ENCODE measurements at places on chromosomes 13 and 19. TPM values are rescaled to one million over a fixed set of nuclear protein-coding genes. Genes with fewer than 3 reads are reported as not detected.

- no peak for ATAC-seq
Measured at GRCh38 chr13:30802501-30802900, 67.2 kb downstream of the ALOX5AP start.

DNA sequence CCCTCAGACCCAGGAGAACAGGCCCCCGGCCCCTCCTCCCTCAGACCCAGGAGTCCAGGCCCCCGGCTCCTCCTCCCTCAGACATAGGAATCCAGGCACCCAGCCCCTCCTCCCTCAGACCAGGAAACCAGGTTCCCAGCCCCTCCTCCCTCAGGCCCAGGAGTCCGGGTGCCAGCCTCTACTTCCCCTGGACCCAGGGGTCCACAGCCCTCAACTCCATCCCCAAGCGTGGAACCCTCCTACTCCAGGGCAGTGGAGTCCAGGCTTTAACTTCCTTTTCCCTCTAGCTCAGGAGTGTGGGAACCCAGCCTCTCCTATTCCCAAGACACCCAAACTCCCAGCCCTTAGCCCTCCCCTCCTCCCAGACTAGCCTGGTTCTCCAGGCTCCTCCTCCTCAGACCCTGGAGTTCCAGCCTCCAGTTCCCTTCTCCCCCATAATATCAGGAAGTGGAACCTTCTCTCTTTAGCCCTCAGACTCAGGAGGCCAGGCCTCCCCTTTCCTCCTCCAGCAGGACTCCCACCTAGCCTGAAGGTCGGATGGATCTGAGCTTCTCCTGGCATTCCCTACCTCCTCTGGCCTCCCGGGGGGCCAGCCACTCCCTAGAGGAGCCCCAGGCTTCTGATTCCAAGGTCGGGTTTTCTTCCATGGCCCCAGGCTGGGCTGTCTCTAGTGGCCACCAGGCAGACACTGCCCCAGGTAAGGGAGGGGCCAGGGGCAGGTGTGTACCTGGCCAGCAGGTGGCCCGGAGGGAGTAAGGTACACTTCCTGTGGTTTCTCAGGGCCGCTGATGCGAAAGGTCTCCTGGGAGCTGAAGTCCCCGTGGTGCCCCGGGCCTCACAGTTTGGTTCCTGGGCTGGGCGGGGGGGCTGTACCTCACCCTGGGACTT, at the start of gene TMC4:
Gene TMC4, minus strand, starts transcription at position 690 of the 888 bp plus-strand sequence. Its CDS starts 43 bp downstream, at position 647.
- no peak for ATAC-seq

GRCh38 chr13:69820180-69820579, 287.4 kb upstream of the ATXN8OS start:
- no peak for ATAC-seq

- peak; percentile 23 for ATAC-seq
Measured at GRCh38 chr13:110286833-110287819, 19.8 kb downstream of the COL4A1 start.

The ZNF417 gene
- 29.3 TPM for total RNA-seq

DNA sequence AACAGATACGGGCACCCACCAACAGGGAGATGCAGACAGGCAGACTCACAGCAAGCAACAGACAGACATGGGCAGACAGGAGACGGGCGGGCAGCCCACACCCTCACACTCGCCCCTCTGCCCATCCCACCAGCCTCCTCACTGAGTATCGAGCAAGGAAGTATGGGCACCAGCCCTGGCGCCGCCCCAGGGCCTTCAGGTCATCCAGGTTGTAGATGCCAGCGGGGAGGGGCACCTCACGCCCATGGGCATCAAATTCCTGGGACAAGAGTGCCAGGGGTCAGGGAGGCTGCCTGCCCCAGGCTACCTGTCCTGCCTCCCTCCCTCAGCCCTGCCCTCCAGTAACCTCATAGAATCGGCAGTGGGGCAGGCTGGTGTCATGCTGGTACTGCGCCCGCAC, 5.7 kb downstream of the ERCC2 start:
- no peak for ATAC-seq

DNA sequence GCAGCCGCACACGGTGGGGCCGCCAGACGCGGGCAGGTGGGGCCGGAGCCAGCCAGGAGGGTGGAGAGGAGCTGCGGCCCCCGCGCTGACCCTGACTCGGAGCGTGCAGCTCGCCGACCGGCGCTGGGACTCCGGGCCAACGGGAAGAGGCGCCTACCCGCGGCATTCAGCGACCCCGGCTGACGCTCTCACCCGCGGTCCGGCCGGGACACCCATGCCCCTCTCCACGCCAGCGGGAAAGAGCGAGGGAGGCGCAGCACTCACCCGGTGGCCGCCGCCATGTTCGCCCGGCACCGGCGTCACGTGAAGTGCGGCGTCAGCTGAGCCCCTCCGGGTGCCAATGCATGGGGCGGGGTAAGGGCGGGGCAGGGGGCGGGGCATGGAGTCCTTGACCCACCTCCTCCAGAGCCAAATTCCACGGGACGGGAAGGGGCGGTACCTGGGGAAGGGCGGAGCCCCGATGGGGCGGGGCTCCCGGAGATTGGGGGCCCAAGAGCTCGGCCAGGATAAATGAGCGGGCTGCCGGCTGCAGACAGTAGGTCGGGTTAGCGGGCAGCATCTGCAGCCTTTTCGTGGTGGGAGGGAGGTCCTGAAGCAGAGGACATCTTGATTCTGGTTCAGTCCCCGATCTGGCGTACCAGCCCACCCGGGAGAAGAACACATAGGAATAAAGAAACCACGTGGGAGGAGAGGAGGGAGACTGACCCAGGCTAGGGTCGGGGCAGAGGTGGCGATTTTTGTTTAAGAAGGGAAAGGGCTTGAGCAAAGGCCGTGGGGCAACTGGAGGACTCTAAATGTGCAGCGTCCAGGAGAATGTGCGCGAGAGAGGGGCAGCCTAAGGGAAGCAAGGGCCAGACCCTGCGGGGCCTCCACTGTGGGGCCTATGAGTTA, at the start of gene PEPD:
Gene PEPD, minus strand, starts transcription at position 312 of the 891 bp plus-strand sequence. Its CDS starts 31 bp downstream, at position 281.
- ATAC-seq: peak; percentile 98

GRCh38 chr19:4338441-4339355, at the start of gene STAP2:
STAP2 (minus strand) TSS chr19:4338827; CDS start chr19:4338753, 74 bp downstream.
- ATAC-seq: no peak

The TJP3 gene
- 3.6 TPM for total RNA-seq

The PSPN gene
- total RNA-seq: 1.2 TPM

The APOC4 gene
- not detected for total RNA-seq

- no peak for ATAC-seq
Measured at GRCh38 chr13:76620036-76620435, 266.2 kb downstream of the KCTD12 start.

DNA sequence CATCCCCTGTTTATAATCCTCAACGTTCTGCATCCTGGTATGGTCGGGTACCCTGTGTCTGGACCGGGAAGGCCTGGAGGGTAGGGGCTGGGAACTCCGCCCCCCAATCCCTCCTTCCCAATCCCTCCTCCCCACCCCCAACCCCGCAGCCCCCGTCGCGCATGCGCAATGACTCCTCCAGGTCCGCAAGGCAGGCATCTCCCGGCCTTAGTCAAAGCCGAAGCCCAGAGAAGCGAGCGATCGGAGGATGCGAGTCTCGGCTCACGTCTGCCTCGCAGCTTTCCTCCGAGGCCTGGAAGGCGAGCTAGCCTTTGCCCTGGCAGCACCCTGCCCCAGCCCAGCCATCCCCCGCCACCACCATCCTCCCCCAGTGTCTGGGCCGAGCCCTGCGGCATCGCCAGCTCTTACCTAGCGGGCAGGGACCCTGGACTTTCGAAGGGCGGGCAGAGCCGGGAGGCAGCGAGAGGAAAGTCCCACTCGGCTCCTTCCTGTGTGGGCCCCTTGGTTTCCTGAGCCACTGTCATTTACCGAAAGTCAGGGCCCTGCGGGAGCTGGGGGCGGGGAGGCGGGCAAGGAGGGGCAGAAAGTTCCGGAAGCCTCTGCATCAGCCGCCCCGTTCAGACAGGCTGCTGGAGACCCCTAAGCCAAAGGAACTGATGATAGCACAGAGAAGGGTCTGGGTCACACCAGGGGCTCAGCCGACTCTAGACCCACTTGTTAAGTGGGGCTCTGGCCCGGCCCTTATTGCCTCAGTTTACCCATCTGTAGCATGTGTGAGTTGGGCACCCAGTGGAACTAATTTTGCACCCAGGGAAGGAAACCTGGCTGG, at the start of gene JAK3:
Gene JAK3, minus strand, starts transcription at position 445 of the 829 bp plus-strand sequence. CDS start 3,565 bp downstream, outside the sequence.
- peak; percentile 44 for ATAC-seq

Measured in gastroesophageal sphincter (tissue), 4 donors.